T-helper 1 cell (primary cell): ENCODE measurements at places on chromosomes 2 and 18.

DNA sequence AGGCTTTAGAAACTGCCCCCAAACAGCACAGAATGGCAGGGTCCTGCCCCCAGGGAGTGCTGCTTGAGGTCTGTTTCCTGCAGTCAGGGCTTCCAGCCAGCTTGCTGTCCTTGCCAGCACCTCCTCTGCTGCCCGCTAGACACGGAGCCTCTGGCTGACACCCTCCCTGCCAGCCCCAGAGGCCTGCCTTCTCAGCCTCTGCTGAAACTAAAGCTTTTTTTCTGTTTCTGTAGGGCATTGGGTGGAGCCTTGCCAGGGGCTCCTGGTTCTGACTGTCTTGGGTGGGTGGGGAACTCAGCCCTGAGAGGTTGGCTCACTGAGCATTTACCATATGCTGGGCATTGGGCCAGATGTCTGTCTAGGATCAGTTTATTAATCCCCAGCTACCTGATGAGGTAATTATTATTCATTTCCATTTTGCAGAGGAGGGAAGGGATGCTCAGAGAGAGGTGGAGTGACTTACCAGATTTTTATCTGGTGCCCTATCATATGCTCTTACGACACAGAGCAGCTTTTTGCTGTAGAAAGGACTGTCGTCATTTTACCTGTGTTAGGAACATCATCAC lies 35.4 kb downstream of the INPP4A start:
- DNase-seq, result no peak

DNA sequence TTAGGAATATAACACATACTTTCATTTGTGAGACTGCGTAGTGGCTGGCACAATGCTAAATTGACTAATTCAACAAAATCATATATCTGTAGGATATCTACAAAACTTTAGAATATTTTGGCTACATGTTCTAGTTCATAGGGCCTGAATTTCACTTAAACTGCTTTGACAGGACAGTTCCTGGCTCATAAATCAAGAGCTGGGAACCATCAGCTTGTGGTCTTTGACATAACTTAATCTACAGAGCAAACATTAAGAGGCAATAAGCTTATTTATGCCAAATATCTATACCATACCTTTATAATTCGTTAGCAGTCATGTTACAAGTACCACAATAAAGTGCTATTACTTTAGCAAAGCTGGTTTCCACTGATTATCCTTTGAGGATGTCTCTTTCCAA lies 83.5 kb downstream of the ROCK2 start:
- DNase-seq, result no peak

GRCh38 chr2:71534201-71534600 lies 80.8 kb downstream of the DYSF start:
- DNase-seq, result no peak

- no peak for DNase-seq
Observed at GRCh38 chr18:33123862-33124518, 316.5 kb downstream of the CCDC178 start.

- no peak for DNase-seq
Observed at GRCh38 chr2:142254031-142254430, 123.2 kb upstream of the LRP1B start.

DNA sequence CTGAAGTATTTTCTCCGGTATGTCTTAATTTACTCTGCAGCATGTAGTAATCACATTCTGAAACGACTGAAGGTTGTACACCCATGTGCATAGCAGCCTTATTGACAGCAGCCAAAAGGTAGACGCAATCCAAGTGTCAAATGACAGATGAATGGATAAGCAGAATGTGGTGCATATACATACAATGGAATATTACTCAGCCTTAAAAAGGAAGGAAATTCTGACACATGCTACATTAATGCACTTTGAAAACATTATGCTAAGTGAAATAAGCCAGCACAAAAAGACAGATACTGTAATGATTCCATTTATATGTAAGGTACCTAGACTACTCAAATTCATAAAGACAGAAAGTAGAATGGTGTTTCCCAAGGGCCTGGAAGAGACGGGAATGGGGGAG lies 88.0 kb upstream of the EFEMP1 start:
- no peak for DNase-seq

- DNase-seq, result no peak
Observed at GRCh38 chr2:101758001-101758400, 60.5 kb downstream of the MAP4K4 start.
